ENCODE measurements at places on chromosomes 3 and 15.

DNA sequence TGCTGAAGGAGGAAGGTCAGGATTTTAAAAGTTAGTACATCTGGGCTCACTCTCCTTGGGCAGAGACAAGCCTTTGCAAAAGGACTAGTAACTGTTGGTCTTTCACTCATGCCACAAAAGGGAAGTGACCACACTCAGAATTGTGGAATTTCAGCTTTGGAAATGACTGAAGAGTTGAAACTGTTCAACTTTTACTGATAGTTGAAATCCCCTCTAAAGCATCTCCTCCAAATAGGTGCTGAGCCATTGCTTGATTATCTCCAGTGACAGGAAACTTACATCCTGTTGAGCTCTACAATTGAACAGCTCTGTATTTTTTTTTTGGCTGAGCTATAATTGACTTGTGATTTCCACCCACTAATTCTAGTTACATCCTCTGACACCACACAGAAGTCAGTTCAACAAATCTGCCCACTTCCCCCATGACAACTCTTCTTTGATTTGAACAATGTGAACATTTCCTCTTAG is 254.8 kb upstream of the TPRG1 start:
- DNase-seq, result no peak

DNA sequence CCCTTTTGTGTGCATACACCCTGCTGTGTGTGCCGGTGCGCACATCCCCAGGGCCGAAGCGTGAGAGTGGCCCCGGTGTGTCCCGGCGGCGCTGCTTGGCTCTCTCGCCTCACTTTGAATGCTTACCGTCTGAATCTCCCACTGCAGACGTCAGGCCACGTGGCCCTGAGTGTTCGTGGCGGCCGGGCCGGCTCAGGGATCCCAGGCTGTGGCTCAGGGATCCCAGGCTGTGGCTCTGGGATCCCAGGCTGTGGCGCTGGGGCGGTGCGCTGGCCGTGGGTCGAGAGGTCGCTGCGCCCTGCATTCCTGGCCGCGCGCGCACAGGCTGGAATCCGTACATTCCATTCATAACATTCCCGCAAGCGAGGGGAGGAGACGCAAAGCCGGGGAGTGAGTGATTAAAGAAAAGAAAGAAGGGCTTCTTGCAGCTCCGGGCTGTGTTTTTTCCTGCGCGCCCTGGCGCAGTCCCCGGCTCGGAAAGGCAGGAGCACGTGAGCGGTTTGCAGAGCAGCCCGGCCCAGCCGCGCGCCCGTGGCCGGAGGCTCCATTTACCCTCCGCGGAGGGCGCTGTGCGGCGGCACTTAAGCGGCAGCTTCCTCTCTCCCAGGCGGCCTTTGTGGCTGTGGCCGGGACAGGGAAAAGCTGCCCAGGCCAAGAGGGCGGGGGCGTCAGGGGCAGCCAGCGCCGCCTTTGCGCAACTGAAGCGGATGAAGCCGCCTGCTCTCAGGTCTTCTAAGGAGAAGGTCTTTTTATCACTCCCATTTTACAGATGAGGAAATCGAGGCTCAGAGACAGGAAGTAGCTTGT is 87.0 kb upstream of the ALDH1L1 start:
- DNase-seq, result no peak

- peak; percentile 51 for DNase-seq
Measured at GRCh38 chr15:29821416-29822099, 710 bp downstream of the TJP1 start.

GRCh38 chr15:40322531-40323238 is 807 bp upstream of the INAFM2 start:
- DNase-seq, result peak; percentile 69

DNA sequence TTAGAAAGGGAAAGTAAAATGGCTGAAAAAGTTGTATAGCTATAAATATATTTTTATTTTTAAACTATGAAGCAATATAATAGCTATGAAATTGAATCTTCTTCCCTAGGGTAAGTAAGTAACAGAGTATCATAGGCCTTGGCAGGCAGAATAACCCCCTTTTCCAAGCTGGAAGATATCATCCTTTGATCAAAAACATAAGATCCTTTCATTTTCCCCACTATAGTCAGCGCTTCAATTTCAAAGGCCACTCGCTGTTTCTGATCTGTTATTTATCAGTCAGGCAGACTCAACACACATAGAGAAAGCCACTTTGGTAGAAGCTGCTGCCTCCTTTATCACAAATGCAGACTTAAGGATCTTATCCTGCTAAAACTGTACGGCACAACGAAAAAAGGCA is 74.0 kb upstream of the UBE2E2 start:
- no peak for DNase-seq

DNA sequence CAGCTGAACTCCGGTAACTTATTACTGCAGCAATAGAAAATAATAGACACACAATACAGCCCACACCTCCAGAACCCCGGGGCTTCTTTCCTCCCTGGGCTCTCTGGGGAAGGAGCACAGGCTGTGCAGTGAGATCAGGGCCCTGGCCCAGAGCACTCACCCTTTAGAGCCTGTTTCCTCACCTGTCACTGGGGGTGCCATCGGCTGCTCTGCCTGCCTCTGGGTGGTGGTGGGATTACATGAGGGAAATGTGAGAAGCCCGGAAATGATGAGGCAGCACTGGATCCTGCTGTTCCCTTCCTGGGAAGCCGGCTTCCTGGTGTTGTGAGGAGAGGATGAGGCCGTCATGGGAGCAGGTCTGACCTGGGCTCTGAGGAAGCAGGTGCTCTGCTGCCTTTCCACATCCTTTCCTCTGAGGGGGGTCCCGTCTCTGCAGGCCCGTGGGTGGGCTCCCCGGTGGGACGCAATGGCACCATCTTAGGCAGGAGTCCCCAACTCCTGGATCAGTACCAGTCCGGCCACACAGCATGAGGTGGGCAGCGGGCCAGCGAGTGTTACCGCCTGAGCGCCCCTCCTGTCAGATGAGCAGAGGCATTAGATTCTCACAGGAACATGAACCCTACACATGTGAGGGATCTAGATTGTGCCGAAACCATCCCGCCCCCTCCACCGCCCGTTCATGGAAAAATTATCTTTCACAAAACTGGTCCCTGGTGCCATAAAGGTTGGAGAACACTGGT is 220.9 kb upstream of the CTDSPL start:
- DNase-seq, result peak; percentile 4

- no peak for DNase-seq
Measured at GRCh38 chr3:27094721-27095120, 274.5 kb downstream of the NEK10 start.

DNA sequence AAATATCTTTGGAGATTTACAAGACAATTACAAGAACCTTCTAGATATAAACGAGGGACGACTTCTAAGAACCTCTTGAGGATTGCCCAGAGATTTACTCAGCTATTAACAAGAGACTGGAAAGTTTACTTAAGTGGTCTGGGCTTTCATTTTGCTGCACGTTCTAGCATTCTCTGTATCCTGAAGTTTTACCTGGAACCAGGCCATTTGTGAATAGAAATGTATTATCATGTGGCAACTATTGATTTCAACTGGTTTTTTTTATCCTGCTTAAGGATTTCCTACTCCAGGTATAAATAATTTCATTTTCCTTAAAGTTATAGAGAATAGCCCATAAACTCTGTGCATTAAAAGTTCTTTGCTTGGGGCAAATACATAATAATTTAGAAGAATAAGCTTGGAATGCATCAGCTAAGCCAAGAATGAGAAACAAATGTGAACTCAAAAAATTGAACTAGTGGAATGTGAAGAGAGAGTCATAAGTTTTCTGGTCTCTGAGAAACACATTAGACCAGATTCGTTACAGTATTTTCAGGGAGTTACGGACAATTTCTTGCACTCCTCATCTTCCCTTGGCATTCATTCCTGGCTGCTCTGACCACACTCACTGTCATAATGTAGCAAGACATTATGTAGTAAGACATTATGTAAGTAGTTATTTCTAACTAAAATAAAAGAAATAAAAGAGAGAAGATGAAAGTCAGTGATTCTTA is 1.3 kb downstream of the AQP9 start:
- DNase-seq, result no peak

- DNase-seq, result no peak
Measured at GRCh38 chr3:30835667-30836066, 58.8 kb downstream of the GADL1 start.

- no peak for DNase-seq
Measured at GRCh38 chr3:36733162-36733696, 31.1 kb downstream of the DCLK3 start.

GRCh38 chr3:18008706-18009368 is 266.4 kb upstream of the TBC1D5 start:
- no peak for DNase-seq

GRCh38 chr15:51335538-51336410 is 2.6 kb downstream of the CYP19A1 start:
- no peak for DNase-seq

DNA sequence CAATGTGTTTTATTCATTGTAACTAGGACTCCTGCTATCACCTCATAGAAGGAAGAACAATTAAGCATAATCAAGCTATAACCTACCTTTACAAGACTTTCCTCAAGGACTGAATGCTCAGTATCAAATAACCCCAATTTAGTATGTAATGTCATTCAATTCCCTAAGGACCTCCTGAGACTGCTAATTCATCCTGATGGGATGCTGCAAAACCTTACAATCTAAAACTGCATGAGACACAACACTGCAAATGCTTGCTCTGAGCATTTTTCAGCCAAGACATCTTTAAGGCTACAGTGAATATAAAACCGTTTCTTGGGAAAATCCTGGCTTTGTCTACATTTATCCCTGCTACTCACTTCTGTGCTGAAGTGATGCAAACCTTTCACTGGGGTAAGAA is 69.9 kb downstream of the RYK start:
- DNase-seq, result no peak

DNA sequence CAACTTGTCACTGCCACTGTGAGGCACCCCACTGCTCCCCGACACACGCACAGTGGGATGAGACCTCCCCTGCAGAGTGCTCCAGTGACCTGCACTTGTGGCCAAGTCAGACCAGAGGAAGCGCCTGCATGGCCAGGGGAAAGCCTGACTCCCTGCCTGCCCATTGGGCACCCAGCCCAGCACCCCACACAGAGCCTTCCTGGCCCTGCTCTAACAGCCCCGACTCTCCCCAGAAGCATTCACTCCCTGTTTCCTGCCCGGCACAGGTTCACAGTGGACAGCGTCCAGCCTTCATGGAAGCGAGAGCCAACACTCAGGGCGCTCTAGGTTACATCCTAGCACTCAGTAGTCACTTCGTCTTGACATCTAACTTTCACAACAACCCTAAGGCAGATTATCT is 27.8 kb downstream of the RBPMS2 start:
- DNase-seq, result no peak

DNA sequence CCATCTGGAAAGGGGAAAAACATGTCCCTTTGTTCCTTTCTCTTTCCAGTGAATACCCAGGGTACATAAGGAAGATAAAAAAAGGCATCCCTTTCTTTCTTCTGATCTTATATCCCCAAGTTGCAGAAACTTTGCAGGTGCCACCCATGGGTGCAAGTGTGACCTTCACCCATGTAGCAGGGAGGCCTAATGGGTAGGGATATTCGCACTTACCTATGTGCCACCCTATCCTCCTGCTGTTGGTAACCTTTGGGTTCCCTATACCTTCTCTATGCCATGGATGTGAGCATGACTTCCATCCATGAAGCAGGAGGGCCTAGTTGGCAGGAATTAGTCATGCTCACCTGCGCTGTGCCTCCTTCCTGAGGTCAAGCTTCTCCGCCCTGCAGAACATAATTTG is 59.2 kb upstream of the C15orf39 start:
- no peak for DNase-seq

- DNase-seq, result no peak
Measured at GRCh38 chr3:33179132-33179531, 39.5 kb downstream of the SUSD5 start.

- DNase-seq, result no peak
Measured at GRCh38 chr3:197249542-197249941, 48.9 kb downstream of the DLG1 start.

DNA sequence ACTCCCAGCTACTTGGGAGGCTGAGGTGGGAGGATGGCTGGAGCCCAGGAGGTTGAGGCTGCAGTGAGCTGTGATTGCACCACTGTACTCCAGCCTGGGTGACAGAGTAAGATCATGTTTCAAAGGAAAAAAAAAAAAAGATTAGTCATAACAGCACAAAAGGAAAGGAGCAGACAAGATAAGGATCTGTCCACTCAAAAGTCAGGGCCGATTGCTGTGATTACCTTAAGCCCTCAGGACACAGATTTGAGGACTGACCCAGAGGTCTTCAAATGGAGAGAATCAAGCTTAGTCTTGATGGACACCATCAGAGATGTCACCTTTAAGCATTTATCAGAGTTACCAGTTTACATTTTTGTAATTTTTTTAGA is 23.9 kb upstream of the HEG1 start:
- DNase-seq, result no peak

DNA sequence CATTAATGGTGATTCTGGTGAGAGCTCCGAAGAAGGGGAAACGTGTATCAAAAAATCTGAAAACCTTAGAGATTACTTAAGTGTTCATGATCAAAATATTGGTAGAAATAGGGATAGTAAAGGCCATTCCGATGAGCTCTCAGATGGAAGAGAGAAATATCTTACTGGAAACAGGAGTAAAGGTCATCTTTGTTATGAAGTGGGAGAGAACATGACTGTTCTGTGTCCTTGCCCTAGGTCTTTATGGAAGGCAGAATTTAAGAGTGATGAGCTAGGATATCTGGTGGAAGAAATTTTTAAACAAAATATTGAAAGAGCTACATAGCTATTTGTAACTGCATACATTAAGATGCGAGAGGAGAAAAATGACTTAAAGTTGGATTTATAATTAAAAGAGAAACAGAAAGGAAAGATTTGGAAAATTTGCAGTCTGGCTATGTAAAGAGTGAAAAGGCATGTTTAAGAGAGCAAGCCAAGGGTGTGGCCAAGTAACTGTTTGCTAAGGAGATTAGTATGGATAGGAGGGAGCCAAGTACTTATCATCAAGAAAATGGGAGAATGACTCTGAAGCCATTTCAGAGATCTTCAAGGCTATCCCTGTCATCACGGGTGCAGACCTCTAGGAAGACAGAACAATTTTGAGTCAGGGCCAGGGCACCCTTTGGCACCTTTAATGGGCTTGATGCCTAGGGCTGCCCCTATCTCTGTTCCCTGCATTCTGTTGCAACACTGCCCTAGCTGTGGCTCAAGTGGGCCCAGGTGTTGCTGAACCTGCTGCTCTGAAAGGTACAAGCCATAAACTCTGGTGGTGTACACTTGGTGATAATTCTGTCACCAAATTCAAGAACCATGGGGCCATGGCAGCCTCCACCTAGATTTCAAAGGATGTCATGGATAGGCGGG is 27.3 kb downstream of the SLMAP start:
- no peak for DNase-seq

- DNase-seq, result no peak
Measured at GRCh38 chr15:80957976-80958375, 31.6 kb downstream of the MESD start.

DNA sequence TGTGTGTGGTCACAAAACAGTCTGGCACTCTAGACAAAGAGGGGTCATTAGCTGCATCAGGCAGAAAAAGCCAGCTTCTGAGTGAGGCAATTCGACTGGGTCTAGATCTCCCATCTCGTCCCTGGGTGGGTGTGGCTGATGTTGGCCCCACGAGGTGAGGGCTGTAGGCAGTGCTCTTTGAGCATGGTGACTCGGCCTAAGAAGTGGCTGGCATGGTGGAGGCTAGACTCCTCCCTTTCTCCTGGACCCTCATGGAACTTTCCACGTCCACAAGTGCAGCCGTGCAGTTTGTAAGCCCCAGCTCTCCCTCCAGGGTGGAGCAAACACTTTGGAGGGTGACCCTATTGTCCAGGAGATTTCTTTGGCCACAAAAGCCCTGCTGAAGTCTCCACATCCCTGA is 134.1 kb downstream of the OPA1 start:
- no peak for DNase-seq
